Spleen (tissue), 13 donors: ENCODE measurements at places on chromosomes 7 and 10. TPM values are rescaled to one million over a fixed set of nuclear protein-coding genes. Genes with fewer than 3 reads are reported as not detected.

GRCh38 chr7:79332091-79332490 lies 121.4 kb downstream of the MAGI2 start:
- no peak for DNase-seq

DNA sequence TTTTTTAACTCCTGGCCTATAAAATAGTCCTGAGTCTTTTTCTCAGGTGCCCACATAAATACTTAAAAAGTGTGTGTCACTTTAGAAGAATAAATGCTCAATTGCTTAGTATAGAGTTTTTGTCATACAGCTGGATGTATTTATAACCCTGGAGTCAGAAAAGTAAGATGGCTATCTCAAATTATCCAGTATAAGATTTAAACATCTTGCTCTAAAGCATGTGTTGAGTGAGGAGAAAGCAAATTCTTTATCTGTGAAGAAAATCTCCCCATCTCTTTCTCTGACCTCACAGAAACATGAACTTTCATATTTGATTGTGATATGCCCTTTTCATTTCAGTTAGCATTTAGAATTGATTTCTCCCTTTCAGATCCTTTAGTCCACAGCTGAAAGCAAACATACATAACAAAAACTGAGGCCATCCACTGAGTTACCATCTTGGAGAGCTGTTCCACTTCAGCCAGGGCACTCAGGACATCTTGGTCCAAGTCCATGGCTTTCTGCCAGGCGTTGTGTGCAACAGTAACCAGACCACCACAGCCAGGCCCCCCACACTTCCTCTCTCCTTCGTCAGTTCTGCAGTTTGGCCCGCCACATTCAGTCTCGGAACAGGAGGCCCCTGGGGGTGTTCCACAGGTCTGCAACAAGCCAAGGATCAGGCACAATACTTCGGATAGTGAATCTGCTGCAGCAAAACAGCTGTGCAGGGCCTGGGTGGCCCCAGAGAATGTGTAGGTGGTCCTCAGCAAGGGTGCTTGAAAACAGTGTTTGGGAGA lies 40.9 kb downstream of the DLD start:
- DNase-seq, result no peak

DNA sequence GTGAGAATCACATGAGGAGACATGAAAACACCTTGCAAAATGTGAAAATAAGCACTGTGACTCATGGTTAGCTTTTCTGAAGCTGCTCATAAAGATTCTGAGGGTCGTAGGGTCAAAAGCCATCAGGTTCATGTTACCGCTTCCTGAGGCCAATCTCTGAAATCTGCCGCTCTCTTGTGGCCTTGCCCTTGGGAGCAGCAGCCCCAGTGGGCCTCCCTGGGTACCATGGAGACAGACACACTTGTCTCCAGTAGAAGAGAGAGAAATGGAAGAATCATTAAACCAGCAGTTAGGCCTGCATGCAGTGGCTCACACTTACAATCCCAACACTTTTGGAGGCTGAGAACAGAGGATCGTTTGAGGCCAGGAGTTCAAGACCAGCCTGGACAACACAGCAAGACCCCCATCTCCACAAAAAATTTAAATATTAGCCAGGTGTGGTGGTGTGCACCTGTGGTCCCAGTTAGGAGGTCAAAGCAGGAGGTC lies 42.8 kb downstream of the NIPSNAP2 start:
- peak; percentile 14 for DNase-seq

GRCh38 chr7:12229046-12229445 lies 18.0 kb downstream of the TMEM106B start:
- DNase-seq, result no peak

GRCh38 chr10:127343821-127344220 lies 147.4 kb upstream of the INSYN2A start:
- no peak for DNase-seq

DNA sequence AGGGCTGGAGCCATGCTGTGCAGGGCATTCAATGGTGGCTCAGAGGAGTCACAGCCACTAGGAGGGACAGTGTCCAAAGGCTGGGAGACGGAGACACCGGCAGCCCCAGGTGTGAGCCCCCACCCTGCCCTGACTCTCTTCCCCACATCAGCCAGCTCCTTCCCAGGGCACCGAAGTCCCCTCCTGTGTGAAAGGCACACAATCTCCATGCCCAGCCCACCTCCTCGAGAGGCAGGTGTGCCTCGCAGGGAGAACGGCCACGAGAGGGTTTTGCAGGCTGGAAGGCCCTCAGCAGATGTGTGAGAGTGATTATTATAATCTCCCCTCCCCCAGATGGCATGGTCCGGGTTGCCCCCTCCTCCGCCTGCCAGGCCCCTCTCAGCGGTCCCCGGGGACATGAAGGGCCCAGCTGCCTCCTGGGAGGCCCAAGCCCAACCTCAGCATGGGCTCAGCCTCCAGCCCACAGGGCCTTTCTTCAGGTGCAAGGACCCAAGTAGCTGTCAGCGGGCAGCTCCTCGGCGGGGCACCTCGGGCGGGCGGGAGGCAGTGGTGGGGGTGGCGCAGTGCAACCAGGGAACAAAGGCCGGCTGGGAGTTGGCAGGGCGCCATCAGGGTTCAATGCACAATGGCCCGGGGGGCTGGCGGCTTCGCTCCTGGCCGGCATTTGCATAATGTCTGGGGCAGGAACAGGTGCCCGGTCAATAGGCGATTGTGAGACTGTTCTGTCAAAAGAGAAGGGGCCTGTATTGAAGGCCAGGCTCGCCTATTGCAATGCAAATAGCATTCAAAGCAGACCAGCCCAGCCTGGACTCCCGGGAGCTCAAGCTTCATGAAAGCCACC lies 155.3 kb upstream of the ZMIZ1 start:
- DNase-seq, result peak; percentile 76

DNA sequence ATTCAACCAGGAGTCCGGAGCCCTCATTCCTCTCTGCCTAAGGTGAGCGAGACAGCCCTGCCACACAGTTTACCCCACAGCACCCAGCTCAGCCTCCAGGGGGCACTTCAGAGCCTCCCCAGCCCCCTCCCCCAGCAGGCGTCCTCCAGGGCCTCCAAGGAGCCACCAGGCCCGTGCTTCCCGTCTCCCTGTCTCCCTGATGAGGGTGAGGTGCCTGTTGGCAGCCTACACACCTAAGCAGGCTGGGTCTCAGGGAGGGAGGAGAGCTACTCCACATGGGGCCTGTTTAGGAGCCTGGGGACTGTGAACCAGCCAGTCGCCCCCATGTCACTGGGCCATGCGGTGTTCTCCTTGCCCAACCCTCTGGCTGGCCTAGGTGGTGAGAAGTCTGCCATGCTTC lies 28.9 kb upstream of the TRIM8 start:
- DNase-seq, result no peak

DNA sequence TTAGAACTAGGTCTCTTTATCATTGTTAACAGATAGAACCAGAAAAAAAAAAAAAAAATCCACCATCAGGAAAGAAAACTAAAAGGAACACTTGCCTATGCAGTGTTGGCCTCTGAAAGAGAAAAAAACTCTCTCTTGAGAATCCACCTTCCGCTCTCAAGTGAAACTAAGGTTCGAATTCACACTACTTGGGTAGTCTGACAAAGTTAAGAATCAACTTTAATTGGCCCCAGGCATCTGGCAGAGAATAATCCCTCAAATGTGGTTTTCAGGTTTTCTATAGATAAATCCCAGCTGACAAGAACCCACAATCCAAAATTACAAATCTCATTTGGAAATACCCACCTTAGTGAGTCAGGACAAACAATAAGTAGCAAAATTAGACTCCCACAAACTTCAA lies 199.7 kb upstream of the LRRN3 start:
- no peak for DNase-seq

DNA sequence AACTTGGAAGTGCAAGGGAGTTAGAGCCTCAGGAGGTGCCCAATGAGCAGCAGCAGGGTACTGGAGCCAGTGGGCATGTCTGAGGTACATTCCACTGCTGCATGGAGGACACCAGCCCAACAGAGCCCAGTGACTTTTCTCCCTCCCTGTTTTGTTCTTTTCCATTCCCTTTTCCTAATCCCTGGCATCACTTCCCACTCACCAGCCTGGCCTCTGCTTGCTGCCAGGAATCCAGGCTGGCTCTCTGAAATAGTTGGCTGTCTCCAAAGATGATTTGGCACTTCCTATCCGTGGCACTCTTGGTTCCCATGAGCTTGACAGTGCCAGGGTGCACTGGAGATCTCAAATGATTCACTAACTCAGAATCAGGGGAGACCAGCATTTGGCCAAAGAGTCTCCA lies 97.7 kb upstream of the ZPBP start:
- no peak for DNase-seq

GRCh38 chr10:72315611-72316385 lies 38.9 kb downstream of the DNAJB12 start:
- peak; percentile 66 for DNase-seq

DNA sequence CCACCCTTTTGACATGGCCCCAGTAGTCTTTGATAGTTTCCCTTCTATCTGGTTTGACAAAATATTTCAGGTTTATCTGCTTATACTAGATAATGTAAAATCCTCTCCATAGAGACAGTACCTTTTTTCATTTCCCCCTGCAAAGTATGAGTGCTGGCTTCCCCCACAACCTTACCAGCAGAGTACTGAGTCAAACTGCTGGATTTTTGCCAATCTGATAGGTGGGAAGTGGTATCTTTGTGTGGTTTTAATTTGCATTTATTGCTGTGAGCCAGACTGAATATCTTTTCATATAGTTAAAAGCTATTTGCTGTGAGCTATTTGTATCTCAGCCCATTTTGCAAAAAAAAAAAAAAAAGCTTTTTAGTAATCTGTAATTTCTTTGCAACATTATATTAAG lies 32.1 kb upstream of the HECTD2 start:
- no peak for DNase-seq

- DNase-seq, result no peak
Measured at GRCh38 chr7:150903606-150904005, 51.3 kb downstream of the AOC1 start.

DNA sequence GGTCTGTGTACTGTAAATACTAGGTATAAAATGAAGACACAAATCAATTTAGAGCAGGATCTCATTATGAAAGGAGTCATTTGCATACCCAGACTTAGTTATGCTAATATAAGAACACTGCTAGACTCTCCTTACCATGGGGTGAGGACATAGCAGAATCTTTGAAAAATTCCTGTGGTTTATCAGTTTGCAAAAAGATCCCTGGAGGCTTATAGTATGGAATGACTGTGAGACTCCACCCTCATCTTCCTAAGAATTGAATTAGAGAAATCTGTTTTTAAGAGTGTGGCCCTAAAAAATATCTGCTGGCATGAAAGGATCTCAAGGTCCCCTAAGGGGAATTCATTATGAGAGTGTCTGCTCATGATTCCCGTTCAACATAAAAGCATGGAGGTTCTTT lies 63.2 kb downstream of the WNT2 start:
- DNase-seq, result no peak

Gene ITIH2
- polyA plus RNA-seq, result not detected

Gene ADARB2
- 0.05 TPM for polyA plus RNA-seq

Gene STX1A
- 1.8 TPM for polyA plus RNA-seq

Gene SEMA3E
- polyA plus RNA-seq, result under 0.01 TPM

Gene MYO1G
- 61.1 TPM for polyA plus RNA-seq

Gene EN2
- polyA plus RNA-seq, result 0.04 TPM
